Neural crest cell (in vitro differentiated cells): ENCODE measurements at places on chromosomes 5 and 9. TPM values are rescaled to one million over a fixed set of nuclear protein-coding genes. Genes with fewer than 3 reads are reported as not detected.

The FGF10 gene
- total RNA-seq = 3.8 and 4.5 TPM in 2 replicates

The TRIM14 gene
- total RNA-seq = 10.2 and 11.2 TPM in 2 replicates

The ENC1 gene
- total RNA-seq = 130 and 135 TPM in 2 replicates

The DPYSL3 gene
- total RNA-seq = 98.9 and 102 TPM in 2 replicates

The ADAMTS2 gene
- total RNA-seq = 1.5 and 1.7 TPM in 2 replicates

The TSLP gene
- total RNA-seq = not detected in 2 replicates

The PTAR1 gene
- total RNA-seq = 56.5 and 63.2 TPM in 2 replicates

The DDX4 gene
- not detected in 2 replicates for total RNA-seq

The FAM174A gene
- 3.0 and 4.0 TPM in 2 replicates for total RNA-seq

The MYMK gene
- not detected in 2 replicates for total RNA-seq

The PCDHB2 gene
- total RNA-seq = 52.6 and 57.8 TPM in 2 replicates

The LAMC3 gene
- 2.8 and 4.0 TPM in 2 replicates for total RNA-seq

The HTR4 gene
- total RNA-seq = not detected in 2 replicates

DNA sequence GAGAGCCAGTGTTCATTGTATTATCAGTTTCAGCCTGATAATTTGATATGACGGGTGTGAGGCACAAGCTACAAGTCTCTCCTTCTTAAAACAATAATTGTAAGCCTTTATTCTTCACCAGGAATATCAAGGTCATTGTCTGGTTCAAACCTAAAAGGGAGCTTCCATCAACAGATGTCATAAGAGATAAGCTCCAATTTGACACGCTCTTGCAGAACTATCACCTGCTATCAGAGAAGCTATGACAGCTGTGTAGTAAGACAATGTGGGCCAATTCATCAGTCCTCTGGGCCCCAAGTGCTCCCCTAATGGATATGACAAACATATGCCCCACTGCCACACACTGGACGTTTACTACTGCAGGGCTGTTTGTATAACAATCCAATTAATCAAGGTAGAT is 1010.2 kb upstream of the DMAC1 start:
- no peak for DNase-seq
- peaks cover 10% of the 10 kb centered on the region for H3K36me3 ChIP-seq
- H3K27me3 ChIP-seq = no peaks in the 10 kb centered on the region
- no peak overlapping the region for H3K4me3 ChIP-seq

DNA sequence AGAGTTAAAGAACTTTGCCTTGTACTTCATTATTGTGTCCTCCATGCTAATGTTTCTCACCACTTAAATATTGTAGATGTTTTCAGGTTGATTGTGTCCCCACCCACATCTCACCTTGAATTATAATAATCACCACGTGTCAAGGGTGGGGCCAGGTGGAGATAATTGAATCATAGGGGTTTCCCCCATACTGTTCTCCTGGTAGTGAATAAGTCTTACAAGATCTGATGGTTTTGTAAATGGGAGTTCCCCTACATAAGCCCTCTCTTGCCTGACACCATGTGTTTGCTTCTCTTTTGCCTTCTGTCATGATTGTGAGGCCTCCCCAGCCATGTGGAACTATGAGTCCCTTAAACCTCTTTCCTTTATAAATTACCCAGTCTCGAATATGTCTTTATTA is 248.3 kb downstream of the FBXL7 start:
- H3K4me1 ChIP-seq = peaks cover 5% of the 10 kb centered on the region
- no peaks in the 10 kb centered on the region for H3K27me3 ChIP-seq
- peaks cover 9% of the 10 kb centered on the region for H3K36me3 ChIP-seq
- H3K27ac ChIP-seq = no peak overlapping the region
- H3K4me3 ChIP-seq = no peak overlapping the region
- no peak for DNase-seq

- no peaks in the 10 kb centered on the region for H3K36me3 ChIP-seq
- no peak for DNase-seq
- H3K4me3 ChIP-seq = no peak overlapping the region
- no peak overlapping the region for H3K27ac ChIP-seq
These were observed 22.0 kb upstream of the ADRA1B start for GRCh38 chr5:159894149-159894720.

- no peaks in the 10 kb centered on the region for H3K4me1 ChIP-seq
- H3K27me3 ChIP-seq = no peaks in the 10 kb centered on the region
- peaks cover 15% of the 10 kb centered on the region for H3K36me3 ChIP-seq
- H3K4me3 ChIP-seq = no peak overlapping the region
- peak overlapping the region; percentile 37 for H3K27ac ChIP-seq
- no peak for DNase-seq
These were observed 142.1 kb upstream of the DHFR start for GRCh38 chr5:80796846-80797245.

DNA sequence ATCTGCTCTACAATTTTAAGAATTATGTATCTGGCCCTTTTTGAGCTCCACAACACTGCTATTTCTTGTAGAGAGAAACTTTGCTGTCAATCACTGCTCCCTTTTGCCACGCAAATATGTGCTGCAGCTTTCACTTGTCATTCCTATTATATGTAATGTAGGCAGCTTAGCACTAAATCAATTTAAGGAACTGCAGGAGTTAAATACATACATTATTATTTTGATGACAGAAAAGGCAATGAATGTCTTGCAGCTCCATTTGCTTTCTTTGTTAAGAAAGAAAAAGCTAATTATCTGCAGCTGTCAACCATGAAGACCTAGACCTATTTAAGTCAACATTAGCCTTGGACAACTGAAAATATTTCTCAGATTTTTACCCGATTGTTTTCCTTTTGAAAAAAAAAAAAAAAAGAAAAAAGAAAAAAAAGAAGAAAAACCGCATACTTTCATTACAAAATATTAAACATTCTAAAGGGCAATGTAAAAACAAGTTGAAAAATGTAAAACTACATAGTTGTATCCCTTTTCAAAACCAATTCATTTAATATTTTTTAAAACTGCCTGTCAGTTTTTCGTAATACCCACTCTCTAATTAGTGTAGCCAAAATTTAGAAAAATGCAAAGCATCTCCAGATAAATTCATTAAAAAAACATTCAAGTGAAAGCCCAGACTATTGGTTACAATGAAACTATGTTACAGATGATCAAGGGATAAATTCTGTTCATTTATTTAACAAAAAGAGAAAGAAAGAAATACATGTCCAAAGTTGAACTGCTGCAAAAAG is 57.2 kb downstream of the RFX3 start:
- no peak for DNase-seq
- no peak overlapping the region for H3K4me3 ChIP-seq

GRCh38 chr9:70639853-70640814 is 225.7 kb upstream of the KLF9 start:
- no peaks in the 10 kb centered on the region for H3K27me3 ChIP-seq
- no peaks in the 10 kb centered on the region for H3K36me3 ChIP-seq
- H3K27ac ChIP-seq = no peak overlapping the region
- H3K4me3 ChIP-seq = no peak overlapping the region

DNA sequence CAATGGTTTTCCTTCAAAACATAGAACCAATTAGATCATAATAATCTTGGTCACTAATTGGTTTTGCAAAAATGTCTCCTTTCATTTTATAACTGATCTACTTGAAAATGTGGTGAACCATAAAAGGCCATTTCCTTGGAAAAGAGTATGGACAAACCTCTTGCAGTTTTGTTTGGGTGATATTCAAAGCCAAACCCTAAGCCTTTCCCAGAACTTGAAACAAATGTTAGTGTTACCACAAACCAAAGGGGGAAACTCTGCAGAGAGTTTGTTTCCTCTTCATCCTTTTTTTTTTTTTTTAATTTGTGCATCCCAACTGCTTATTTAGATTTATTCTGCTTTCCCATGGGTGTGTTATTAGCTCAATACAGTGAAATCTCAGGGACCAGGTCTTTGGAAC is 204.4 kb upstream of the ADAMTSL1 start:
- H3K4me1 ChIP-seq = peaks cover 23% of the 10 kb centered on the region
- H3K36me3 ChIP-seq = peaks cover 13% of the 10 kb centered on the region
- no peak overlapping the region for H3K4me3 ChIP-seq
- no peak for DNase-seq
- H3K27ac ChIP-seq = no peak overlapping the region

- DNase-seq = no peak
- H3K36me3 ChIP-seq = peaks cover 2% of the 10 kb centered on the region
- H3K27me3 ChIP-seq = no peaks in the 10 kb centered on the region
- H3K27ac ChIP-seq = no peak overlapping the region
- H3K4me3 ChIP-seq = no peak overlapping the region
These were observed 74.1 kb upstream of the BASP1 start for GRCh38 chr5:17143335-17143734.

DNA sequence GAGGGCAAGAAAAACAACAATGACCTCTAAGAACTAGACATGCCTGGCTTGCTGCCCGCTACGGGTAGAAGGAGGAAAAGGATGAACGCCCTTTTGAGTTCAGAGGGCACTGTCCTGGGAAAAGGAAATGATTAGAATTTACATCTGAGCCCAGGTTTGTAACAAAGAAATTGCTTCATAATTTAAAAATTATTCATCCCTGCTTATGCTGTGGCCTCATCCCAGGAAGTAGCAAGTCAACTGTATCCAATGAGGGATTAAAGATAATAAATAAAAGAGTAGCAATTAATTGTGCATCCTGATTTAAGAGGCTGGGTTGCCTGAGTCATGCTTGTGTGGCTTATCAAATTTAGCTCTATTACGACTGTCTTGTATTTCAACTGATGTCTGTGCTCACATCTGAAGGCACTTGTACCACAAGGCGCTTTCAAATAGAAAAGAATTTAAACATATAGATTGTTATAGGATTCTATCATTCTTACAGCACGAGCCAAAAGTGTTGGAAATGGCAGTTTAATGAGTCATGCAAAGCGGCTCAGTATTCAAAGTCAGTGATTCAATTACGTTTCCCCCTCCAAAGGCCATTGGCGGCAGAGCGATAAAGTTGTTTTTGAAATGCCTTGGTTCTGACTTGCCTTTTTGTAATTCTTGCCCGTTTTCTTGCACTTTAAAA is 40.0 kb upstream of the DMRT1 start:
- no peaks in the 10 kb centered on the region for H3K27me3 ChIP-seq
- H3K27ac ChIP-seq = no peak overlapping the region
- H3K4me1 ChIP-seq = peaks cover 9% of the 10 kb centered on the region
- no peak for DNase-seq

- H3K4me3 ChIP-seq = no peak overlapping the region
- DNase-seq = no peak
- H3K27ac ChIP-seq = no peak overlapping the region
- H3K4me1 ChIP-seq = peaks cover 29% of the 10 kb centered on the region
- no peaks in the 10 kb centered on the region for H3K36me3 ChIP-seq
These were observed 5.2 kb downstream of the SH3RF2 start for GRCh38 chr5:145941448-145942130.

DNA sequence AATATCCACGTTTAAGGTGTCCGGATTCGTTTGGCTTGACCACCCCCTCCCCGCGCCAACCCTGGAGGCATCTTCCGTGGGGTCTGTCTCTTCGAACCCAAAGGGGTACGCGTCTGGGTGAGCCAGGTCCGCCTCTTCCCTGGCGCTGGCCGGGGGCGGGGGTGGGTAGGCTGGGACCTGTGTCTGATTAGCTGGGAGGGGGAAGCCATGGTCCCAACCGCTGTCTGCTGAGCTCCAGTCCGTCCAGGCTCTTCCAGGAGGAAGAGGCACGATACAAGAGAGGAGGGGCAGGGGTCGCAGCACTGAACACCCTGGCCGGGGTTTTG is at the start of gene LVRN:
Gene LVRN, plus strand, starts transcription at position 237 of the 326 bp plus-strand sequence. CDS start 143 bp downstream, outside the sequence.
- H3K4me1 ChIP-seq = no peaks in the 10 kb centered on the region
- H3K27ac ChIP-seq = no peak within 1 kb of the TSS
- no peak within 1 kb of the TSS for H3K4me3 ChIP-seq
- H3K36me3 ChIP-seq = no peaks in the 10 kb centered on the region
- DNase-seq = no peak

DNA sequence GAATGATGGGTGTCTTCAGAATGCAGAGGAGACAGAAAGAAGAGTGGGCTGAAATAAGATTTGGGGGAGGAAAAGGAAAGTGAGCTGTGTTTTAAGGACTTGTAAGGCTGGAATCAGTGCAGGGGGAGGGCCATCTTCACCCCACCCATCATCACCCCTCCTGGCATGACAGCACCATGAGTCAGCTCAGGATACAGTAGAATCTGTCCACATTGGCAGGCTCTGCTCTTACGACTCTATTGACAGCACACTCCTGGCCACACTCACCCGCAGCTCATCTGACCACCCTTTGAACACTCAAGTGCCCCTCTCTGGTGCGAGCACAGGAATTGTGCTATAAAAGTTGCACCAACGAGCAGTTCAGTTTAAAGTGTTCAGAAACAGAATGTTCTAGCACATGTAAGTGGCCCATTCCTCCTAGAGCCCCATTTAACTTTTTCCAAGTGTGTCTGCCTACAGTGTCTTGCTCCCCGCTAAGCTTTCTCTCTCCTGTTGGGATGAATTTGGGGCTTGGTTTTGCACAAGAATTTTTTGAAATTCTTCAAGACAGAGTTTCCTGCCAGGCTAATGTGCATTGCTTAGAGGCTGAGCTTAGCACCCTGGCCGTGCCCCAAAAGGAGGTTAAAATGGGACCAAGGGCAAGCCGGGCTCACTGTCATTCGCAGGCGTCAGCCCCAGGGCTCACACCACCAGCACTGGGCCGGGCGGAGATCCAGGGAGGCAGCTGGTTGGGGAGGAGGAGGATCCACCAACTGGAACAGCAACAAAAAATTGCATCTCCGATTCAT is 12.0 kb downstream of the ADRA1B start:
- no peak for DNase-seq
- H3K27ac ChIP-seq = no peak overlapping the region

- peaks cover 6% of the 10 kb centered on the region for H3K4me1 ChIP-seq
- DNase-seq = no peak
- no peaks in the 10 kb centered on the region for H3K36me3 ChIP-seq
- H3K27ac ChIP-seq = no peak overlapping the region
- no peak overlapping the region for H3K4me3 ChIP-seq
These were observed 23.7 kb downstream of the SLC6A7 start for GRCh38 chr5:150213530-150213929.

- no peak overlapping the region for H3K27ac ChIP-seq
- peaks cover 5% of the 10 kb centered on the region for H3K4me1 ChIP-seq
- H3K4me3 ChIP-seq = no peak overlapping the region
- H3K36me3 ChIP-seq = no peaks in the 10 kb centered on the region
These were observed 129.3 kb upstream of the RAI14 start for GRCh38 chr5:34526682-34527305.

- DNase-seq = no peak
- H3K4me1 ChIP-seq = no peaks in the 10 kb centered on the region
- no peak overlapping the region for H3K27ac ChIP-seq
- peaks cover 5% of the 10 kb centered on the region for H3K36me3 ChIP-seq
- no peak overlapping the region for H3K4me3 ChIP-seq
These were observed 146.8 kb upstream of the FBXL17 start for GRCh38 chr5:108528655-108529054.

GRCh38 chr9:4486176-4486575 is 4.1 kb upstream of the SLC1A1 start:
- DNase-seq = no peak
- H3K36me3 ChIP-seq = no peaks in the 10 kb centered on the region
- peaks cover 40% of the 10 kb centered on the region for H3K27me3 ChIP-seq
- H3K4me3 ChIP-seq = no peak overlapping the region
- H3K4me1 ChIP-seq = peaks cover 13% of the 10 kb centered on the region

- no peak overlapping the region for H3K27ac ChIP-seq
- H3K36me3 ChIP-seq = no peaks in the 10 kb centered on the region
- no peaks in the 10 kb centered on the region for H3K27me3 ChIP-seq
- no peaks in the 10 kb centered on the region for H3K4me1 ChIP-seq
- no peak for DNase-seq
These were observed 102.4 kb upstream of the PARP8 start for GRCh38 chr5:50564079-50564478.

GRCh38 chr5:60323596-60323995 is 376.4 kb downstream of the DEPDC1B start:
- H3K27ac ChIP-seq = no peak overlapping the region
- DNase-seq = no peak
- no peaks in the 10 kb centered on the region for H3K27me3 ChIP-seq
- no peaks in the 10 kb centered on the region for H3K4me1 ChIP-seq

- no peaks in the 10 kb centered on the region for H3K27me3 ChIP-seq
- no peak overlapping the region for H3K4me3 ChIP-seq
- peaks cover 19% of the 10 kb centered on the region for H3K4me1 ChIP-seq
- H3K36me3 ChIP-seq = peaks cover 8% of the 10 kb centered on the region
- DNase-seq = peak; percentile 33
- peak overlapping the region; percentile 7 for H3K27ac ChIP-seq
These were observed 5.0 kb upstream of the TMEM268 start for GRCh38 chr9:114606068-114606467.
